OCI-LY7 (cell line): ENCODE measurements at places on chromosomes 1 and 21. TPM values are rescaled to one million over a fixed set of nuclear protein-coding genes. Genes with fewer than 3 reads are reported as not detected.

DNA sequence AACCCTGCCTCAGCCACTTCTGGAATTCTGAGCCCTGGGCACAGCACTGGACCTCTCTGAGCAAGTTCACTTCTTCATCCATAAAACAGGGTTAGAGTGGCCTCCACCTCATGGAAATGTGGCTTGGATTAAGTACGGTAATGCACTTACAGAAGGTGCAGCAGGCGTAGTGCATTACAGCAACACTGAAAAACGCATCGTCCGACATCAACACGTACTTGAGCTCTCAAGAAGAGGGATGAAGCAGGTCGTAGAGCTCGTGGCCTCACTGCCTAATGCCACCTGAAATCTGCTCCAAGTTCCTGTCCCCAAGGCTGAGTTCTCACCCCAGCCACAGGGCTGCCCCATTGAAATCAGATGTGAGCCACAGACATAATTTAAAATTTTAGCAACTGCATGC, 650.1 kb downstream of the NPHP4 start:
- no peak for DNase-seq

GRCh38 chr1:246077476-246077875, 429.6 kb downstream of the SMYD3 start:
- DNase-seq, result no peak

DNA sequence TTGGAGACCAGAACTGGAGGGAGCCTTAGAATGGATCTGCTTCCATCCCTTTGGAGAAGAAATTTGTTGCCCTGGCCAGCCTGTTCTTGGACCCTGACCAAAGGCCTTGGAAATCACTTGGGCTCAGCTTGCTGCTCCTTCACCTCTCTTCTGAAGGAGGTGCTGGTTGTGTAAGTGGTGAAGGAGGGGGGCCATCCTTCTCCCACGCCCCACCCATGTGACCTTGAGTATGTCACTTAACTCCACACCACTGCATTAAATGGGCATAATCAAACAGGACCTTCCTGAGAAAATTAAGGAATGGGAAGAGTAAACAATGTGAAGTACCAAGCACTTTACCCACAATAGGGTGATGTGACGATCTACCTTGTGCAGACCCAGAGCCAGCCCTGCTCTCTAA, 68.3 kb upstream of the GJB5 start:
- no peak for DNase-seq

DNA sequence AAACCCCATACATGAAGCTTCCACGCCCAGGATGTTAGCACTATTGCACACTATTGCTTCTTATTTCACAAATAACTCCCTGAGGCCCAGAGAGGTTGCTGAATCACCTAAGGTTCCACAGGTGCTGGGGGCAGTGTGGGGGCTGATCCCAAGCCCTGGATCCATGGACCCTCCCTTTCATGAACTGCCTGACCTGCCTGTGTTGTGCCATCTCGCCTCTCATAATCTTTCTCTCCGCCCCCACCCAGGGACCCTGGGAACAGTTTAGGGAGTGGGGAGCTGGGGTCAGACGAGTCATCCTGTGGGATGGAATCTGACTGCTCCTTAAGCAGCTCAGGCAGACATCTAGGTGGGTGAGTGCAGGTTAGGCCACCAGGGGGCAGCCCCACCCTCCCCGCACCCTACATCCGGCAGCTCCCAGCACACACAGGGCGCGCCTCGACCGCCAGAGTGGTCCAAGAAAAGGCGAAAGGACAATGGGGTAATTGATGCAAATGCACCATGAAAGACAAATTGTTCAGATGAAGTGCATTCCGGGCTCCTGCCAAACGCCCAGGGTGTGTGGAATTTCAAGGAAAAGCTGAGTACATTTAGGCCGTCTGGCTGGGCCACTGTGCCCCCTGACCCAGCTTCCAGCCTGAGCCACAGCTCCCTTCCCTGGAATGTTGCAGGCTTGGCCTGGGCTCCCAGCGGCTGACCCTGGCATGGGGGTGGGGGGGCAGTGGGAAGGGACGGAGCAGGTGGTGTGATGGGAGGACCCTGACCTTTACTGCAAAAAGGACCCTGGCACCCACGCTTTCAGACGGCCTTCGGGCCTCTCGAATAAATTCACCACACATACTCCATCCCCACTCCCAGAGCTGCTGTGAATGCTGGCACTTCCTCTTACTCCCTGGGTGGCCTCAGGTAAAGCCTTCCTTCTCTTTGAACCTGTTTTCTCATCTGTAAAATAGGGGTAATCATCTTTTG, 20.8 kb downstream of the PHLDA3 start:
- peak; percentile 77 for DNase-seq

The LHX8 gene
- total RNA-seq, result not detected in 2 replicates

The KCNJ10 gene
- total RNA-seq, result 0.15 and 0.29 TPM in 2 replicates
